ENCODE measurements at places on chromosomes 16 and 17.

- no peak for DNase-seq
Observed at GRCh38 chr17:39923836-39924690, 3.3 kb downstream of the ORMDL3 start.

- peak; percentile 95 for DNase-seq
Observed at GRCh38 chr17:8119581-8120519, 1.5 kb upstream of the ALOXE3 start.

DNA sequence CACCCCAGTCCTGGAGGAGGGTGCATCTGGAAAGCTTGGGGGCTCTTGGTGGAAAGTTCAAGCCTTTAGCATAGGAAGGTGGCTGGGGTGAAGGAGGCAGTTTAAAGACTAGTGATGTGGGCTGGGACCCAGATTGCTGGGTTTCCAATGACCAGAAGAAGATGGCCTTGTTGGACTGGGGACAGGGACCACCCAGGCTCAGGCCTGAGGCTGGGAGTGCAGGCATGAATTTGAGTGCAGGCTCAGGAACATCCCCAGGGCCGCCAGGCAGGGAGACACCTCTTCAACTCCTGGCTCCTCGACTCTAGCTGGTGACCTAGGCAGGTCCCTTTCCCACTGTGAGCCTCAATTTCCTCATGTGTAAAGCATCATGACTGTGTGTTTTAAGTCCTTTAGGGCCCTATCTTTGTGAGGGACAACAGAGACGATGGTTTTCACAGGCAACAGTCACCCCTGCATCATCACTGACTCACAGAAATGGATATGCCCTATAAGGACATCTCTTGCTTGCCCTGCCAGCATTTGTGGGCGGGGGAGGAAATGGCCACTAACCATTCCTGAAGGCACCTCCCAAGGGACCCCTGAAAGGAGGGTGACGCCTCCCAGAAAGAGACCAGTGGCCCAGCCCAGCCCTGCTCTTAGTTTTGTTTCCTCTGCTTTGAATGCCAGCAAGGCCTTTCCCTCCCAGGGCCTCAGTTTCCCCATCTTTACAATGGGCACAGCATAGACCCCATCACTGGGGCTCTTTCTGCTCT, 11.1 kb downstream of the NLRC5 start:
- DNase-seq, result no peak

DNA sequence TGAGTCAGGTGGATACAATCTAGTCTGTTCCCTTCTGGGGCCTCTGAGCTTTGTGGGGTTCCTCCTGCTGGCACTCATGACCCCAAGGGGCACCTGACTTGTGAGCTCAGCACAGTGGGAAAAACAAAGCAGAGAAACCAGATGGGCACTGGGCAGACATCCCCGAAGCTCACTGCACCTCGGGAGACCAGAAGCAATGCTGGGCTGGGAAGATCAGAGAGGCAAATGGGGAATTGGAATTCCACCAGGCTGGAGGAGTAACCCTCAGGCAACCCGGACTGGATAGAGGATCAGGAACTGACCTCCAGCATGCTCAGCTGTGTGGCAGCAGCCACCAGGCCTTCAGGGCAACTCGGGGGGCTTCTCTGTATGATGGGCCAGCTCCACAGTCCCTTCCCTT, 50.3 kb downstream of the ABCC12 start:
- DNase-seq, result no peak

GRCh38 chr16:1781758-1782407, 488 bp downstream of the SPSB3 start:
- DNase-seq, result no peak

DNA sequence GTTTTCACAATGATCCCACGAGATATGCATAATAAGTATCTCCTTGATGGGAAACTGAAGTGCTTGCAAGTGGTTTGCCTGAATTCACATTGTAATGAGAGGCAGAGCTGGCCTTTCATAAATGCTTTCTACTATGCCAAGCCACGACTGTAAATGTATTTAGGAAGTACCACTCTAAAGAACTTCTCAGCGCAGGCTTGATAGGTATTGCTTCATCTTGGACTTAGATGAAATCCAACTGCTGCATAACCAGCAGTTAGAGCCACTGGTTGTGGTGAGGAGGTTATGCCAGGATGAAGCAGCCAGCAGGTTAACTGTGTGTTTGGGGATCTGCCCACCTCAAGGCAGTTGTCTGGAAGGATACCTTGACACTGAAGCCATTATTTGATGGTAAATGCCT, 26.8 kb downstream of the MARCHF10 start:
- DNase-seq, result no peak

GRCh38 chr17:29256735-29257466, 10.2 kb downstream of the CRYBA1 start:
- no peak for DNase-seq

DNA sequence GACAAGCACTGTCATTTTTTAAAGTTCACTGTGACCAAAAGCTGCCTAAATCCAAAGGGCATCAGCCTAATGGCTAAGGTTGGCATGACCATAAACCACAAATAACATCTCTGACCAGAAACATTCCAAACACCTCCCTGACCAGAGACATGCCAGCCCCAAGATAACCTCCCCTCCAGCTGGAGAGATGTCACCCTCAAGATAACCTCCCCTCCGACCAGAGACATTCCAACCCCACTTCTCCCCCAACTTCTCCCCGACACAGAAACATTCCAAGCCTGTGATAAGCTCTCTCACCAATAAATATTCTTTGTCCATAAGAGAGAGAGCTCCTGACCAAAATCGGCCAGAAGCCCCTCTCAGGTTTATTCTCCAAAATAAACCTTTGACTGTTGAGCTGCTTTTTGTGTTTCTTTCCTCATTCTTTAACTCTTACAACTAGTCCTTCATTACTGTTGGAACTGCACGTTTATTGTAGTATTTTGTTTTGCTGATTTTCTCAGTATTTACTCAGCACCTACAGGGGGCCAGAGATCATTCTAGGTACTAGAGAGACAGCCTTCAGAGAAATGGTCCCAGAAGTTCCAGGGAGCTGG, 325.6 kb downstream of the SLC39A11 start:
- no peak for DNase-seq

DNA sequence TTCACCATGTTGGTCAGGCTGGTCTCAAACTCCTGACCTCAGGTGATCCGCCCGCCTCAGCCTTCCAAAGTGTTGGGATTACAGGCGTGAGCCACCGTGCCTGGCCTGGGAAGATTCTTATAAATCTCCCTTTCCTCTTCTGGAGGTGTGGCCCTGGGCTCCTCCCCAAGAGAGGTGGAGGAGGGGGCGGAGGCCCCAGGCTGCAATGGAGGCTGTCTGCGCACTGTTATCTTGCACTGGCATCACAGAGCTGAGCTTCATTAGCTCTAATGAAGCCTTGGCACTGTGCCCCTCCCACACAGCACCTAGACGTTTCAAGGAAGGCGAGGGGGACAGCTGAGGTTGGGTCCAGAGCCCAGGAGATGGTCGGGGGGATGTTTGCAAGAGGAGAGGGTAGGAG, 7.5 kb downstream of the ARHGAP23 start:
- no peak for DNase-seq

- DNase-seq, result no peak
Observed at GRCh38 chr16:15856901-15857698, at the start of gene MYH11. Gene MYH11 (minus strand): TSS chr16:15857028. CDS start chr16:15838252, 18,776 bp downstream.

GRCh38 chr16:8665529-8665928, 8.9 kb upstream of the ABAT start:
- DNase-seq, result no peak

GRCh38 chr17:61868074-61868473, 4.7 kb upstream of the BRIP1 start:
- no peak for DNase-seq

DNA sequence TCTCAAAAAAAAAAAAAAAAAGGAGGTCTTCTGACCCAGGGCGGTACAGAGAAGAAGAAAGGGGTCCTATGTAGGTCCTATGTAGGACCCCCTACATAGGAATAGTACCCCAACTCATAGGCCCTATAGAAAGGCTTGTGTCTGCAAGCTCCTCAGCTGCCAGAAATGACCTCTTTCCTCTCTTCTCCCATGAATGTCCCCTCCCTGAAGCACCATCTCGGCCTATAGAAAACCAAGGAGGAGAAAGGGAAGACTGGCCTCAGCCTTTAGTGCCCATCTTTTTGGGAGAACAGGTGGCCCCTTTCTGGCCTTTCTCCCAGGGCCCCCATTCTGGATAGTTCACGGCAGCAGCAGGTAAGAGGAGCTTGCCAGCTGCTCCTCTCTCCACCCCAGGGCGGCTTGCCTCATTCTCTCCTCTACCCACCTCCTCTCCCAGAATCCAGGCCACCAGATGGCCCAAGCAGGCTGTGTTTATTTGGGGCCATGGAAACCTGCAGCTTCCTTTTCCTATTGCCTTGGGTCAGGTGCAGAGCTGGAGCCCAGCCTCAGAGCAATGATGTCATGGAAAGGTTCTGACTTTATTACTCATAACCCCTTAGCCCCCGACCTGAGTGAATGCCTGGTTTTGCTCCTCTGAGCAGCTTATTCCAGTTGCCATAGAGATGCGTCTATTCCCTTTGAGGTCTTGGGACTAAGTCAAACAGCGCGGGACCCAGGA, 1.6 kb upstream of the MRPL58 start:
- DNase-seq, result peak; percentile 72

- peak; percentile 52 for DNase-seq
Observed at GRCh38 chr17:57584050-57584551, 161.0 kb downstream of the CCDC182 start.

- DNase-seq, result no peak
Observed at GRCh38 chr16:7509963-7510601, 177.4 kb downstream of the RBFOX1 start.

GRCh38 chr16:85821390-85822135, 22.1 kb downstream of the COX4I1 start:
- DNase-seq, result peak; percentile 75

GRCh38 chr16:66391726-66392670, 25.5 kb downstream of the CDH5 start:
- no peak for DNase-seq

GRCh38 chr17:5247621-5248020, 13.0 kb upstream of the SCIMP start:
- DNase-seq, result no peak

DNA sequence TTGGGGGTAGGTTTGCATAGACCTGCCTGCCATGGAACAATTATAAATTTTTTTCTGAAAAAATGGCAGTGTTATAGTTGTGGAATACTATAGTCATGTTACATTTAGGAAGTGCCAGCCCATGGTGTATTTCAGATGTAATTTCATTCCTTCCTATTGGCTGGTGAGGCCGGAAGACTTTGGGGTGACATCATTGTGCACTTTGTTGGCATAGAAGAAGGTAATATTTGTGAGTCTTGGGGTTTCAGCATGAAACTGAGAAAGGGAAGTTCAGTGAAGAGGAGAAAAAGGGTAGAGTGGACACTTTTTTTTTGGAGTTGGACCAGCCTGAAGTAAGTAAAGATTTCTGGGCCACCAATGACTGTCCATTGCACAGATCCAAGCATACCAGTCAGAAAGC, 16.0 kb upstream of the HEATR6 start:
- no peak for DNase-seq

DNA sequence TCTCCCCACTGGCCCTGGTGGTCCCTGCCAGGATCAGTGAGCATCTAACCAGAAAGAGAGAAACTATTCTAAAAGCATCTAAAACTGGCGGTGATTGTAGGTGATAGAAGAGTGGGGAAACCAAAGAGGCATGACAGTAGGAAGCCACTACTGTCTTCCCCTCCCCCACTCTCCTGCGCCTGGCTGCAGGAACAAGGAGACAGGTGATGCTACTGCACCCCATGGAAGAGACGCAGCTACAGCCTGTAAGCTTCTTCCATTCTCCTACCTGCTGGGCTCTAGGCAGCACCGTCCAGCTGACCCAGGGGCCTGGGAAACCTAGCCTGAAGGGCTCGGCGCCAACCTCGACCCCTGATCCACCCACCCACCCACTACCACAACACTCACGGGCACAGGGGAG, 32.4 kb upstream of the CSNK2A2 start:
- no peak for DNase-seq

- DNase-seq, result peak; percentile 99
Observed at GRCh38 chr17:28951991-28952975, 965 bp upstream of the PHF12 start.

- no peak for DNase-seq
Observed at GRCh38 chr17:57355090-57355859, 99.0 kb downstream of the MSI2 start.

- no peak for DNase-seq
Observed at GRCh38 chr16:68385371-68385770, 62.9 kb downstream of the SMPD3 start.

- DNase-seq, result no peak
Observed at GRCh38 chr17:35142467-35142796, 329 bp upstream of the NLE1 start.

DNA sequence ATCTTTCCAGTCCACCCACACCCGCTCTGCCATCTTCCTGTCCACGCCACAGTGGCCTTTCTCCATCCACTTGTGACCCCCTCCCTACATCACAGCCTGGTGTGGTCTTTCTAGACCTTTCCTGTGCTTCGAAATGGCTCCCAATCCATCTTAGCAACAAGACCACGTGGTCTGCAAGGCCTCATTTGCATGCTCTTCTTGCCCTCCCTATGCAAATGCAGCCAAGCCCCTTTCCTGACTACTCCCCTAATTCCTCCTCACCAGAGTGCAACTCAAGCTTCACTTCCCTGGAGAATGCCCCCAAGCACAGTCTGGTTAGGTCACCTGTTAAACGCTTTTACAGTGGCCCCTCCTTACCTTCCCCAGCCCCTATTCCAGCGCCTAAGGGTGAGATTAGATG, 6.1 kb downstream of the PPP1R9B start:
- DNase-seq, result no peak

GRCh38 chr17:34582185-34582900, 3.0 kb downstream of the TMEM132E start:
- DNase-seq, result no peak

GRCh38 chr17:76439314-76439928, 13.5 kb downstream of the UBE2O start:
- DNase-seq, result no peak

DNA sequence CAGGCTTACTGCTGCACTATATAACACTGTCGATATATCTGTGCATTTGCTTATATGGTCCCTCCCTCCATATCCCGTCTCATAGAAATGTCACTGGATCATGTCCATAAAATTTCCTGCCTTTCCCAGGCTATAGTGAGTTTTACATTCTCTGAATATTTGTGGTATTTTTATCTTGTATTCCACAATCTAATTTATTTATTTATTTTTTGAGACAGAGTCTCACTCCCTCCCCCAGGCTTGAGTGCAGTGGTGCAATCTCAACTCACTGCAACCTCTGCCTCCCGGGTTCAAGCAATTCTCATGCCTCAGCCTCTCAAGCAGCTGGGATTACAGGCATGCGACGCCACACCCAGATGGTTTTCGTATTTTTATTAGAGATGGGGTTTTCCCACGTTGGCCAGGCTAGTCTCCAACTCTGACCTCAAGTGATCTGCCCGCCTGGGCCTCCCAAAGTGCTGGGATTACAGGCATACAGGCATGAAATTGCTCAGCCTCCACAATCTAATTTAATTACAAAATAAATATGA, 12.9 kb downstream of the TRIM37 start:
- peak; percentile 31 for DNase-seq

- DNase-seq, result peak; percentile 30
Observed at GRCh38 chr17:17568772-17569195, 22.7 kb downstream of the PEMT start.

GRCh38 chr16:58678716-58679115, 5.9 kb downstream of the SLC38A7 start:
- DNase-seq, result no peak
